RPMI8226 (cell line): ENCODE measurements at places on chromosomes 13 and 19.

- no peak for DNase-seq
Observed at GRCh38 chr13:110538632-110539031, 22.9 kb downstream of the RAB20 start.

- DNase-seq = no peak
Observed at GRCh38 chr13:45306966-45307365, 34.0 kb downstream of the TPT1 start.

DNA sequence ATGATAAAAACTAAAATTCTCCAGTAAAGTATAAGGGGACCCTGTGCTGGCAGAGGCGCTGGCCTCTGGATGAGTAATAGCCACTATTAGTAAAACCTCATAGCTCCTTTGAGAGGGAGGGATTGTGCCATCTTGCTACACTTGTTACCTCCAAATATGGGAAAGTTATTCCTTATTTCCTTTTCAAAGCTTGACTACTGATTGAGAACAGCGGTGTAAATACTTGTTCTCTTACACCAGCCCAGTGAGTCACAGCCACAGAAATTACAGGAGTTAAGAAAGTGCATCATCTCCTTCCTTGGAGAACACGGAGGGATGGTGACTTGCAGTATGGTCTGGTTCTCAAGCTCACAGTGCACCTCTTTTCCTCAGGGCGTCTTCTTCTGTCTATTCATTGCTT lies 379.0 kb downstream of the EFNB2 start:
- DNase-seq = no peak

- no peak for DNase-seq
Observed at GRCh38 chr13:32415019-32415418, 12.9 kb downstream of the N4BP2L1 start.

- peak; percentile 80 for DNase-seq
Observed at GRCh38 chr19:11560404-11561051, 1.5 kb upstream of the ELOF1 start.

GRCh38 chr19:1655131-1655981 lies 2.9 kb upstream of the TCF3 start:
- DNase-seq = no peak
